Right atrium auricular region (tissue), 2 donors: ENCODE measurements at places on chromosomes 1 and 21. TPM values are rescaled to one million over a fixed set of nuclear protein-coding genes. Genes with fewer than 3 reads are reported as not detected.

The AHCYL1 gene
- total RNA-seq, result 36.9 TPM

- no peaks in the 10 kb centered on the region for H3K27me3 ChIP-seq
- peak overlapping the region; percentile 87 for H3K27ac ChIP-seq
Observed at GRCh38 chr1:62070384-62071011, 124.2 kb upstream of the L1TD1 start.

The CCDC27 gene
- total RNA-seq, result not detected

DNA sequence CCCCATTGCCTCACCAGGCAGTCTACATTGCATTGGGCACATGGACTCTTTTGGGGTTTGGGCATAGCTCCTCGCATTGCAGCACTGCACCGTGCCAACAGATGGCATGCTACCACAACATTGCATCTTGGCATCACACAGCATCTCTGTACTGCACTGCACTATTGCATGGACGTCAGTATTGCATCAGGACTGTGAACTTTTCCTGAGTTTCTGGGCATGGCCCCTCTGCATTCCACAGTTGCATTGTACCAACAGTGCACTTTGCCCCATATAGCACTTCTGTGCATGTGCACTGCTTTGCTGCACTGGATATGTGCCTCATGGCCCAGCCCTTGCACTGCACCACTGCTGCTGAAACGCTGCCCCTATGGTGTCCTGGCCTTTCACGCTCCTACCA, 9.6 kb downstream of the PTPRU start:
- no peak overlapping the region for H3K4me3 ChIP-seq
- no peaks in the 10 kb centered on the region for H3K36me3 ChIP-seq
- H3K27me3 ChIP-seq, result no peaks in the 10 kb centered on the region
- no peaks in the 10 kb centered on the region for H3K4me1 ChIP-seq
- DNase-seq, result no peak
- no peak overlapping the region for H3K27ac ChIP-seq

DNA sequence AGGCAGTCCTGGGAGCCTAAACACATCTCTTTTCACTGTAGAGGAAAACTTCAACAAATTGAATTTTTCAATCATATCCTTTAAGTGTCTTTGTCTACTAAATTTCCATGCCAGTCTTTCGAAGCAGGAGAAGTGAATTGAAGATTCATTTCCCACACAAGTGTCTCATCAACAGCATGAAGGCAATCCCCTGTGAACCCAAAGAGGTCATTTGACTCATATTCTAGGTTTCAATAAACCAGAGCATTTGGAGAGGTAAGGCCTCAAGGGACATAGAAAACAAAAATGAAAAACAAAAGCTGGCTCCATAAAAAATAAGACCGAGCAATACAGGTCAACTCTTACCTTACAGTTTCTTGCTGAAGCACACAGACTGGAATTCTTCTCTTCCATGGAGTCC, 94.1 kb upstream of the ATP1B1 start:
- no peaks in the 10 kb centered on the region for H3K4me1 ChIP-seq

DNA sequence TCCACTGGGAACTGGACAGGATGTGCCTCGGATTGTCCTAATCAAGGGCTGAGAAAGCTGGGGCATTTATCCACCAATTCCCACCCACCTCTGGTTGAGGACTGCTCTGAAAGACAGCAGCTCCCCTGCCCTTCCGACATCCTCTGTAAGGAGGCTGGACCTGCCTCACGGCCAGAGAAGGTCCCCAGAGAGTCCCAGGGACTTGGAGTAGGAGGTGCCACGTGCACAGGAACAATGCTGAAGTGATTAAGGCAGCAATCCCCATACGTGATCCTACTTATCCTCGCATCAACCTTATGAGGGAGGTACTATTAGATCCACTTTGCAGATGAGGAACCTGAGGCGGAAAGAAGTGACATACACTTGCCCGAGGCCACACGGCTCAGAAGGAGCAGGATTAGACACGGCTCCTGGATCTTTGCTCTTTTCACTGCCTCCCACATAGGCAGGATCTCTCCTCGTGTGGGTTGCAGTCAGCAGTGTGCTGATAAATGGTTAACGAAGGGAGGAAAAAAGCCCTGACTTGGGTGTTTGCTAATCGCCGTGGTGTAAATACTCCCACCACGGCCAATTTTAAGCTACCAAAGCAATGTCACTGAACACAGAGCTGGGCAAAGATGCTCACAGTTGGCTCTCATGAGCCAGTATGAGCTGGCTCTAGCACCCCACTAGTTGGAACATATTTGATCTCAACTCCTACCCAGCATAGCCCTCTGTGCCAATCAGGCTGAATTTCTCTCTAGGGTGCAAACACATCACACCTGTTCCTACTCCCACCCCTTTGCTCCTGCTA, 18.6 kb upstream of the LDLRAP1 start:
- no peak for DNase-seq
- no peaks in the 10 kb centered on the region for H3K36me3 ChIP-seq
- no peak overlapping the region for H3K4me3 ChIP-seq
- H3K4me1 ChIP-seq, result no peaks in the 10 kb centered on the region

GRCh38 chr1:74205266-74205665, 7.2 kb downstream of the FPGT start:
- H3K4me3 ChIP-seq, result no peak overlapping the region
- no peaks in the 10 kb centered on the region for H3K27me3 ChIP-seq
- no peak overlapping the region for H3K27ac ChIP-seq
- H3K4me1 ChIP-seq, result no peaks in the 10 kb centered on the region
- H3K36me3 ChIP-seq, result no peaks in the 10 kb centered on the region
- no peak for DNase-seq

DNA sequence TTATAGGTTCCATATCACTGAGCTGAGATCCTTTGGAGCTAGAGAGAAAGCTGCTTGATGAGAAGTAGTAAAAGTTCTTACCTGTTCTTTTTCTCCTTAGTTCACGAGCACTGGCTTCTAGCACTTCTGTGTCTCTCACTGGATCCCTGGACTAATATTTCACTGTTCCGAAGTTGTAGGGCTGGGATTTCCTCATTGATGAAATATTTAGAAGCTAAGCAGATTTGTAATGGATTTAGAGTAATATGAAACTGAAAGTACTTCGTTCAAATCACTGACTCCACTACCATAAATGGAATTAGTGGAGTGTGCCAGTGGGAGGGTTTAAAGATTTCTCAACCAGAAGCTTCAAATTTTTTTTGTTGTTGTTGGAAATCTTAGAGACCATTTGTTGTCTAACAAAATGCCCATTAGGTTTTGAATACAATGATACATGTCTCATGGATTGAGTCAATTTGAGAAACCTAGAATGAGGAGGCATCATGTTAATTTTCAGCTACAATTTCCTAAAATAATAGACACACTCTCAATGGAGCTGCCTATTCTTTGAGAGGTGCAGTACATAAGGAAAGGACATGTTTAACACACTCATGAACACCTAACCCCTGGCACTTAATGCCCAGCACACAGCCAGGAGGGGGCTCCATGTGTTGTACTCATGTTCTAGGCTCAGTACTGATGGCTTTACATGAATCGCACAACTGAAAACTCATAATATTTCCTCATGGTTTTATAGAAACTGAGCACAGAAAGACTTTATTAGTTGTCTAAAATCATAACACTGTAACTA, at the start of gene GBP1:
TSS of gene GBP1 (minus strand) at position 130 of the 790 bp plus-strand sequence. CDS start 1,974 bp downstream, outside the sequence.
- H3K27ac ChIP-seq, result peak within 1 kb of the TSS; percentile 84
- no peaks in the 10 kb centered on the region for H3K36me3 ChIP-seq
- H3K4me3 ChIP-seq, result peak within 1 kb of the TSS; percentile 52
- H3K27me3 ChIP-seq, result no peaks in the 10 kb centered on the region

The DNAJC28 gene
- 4.5 TPM for total RNA-seq

The COPA gene
- 134 TPM for total RNA-seq

DNA sequence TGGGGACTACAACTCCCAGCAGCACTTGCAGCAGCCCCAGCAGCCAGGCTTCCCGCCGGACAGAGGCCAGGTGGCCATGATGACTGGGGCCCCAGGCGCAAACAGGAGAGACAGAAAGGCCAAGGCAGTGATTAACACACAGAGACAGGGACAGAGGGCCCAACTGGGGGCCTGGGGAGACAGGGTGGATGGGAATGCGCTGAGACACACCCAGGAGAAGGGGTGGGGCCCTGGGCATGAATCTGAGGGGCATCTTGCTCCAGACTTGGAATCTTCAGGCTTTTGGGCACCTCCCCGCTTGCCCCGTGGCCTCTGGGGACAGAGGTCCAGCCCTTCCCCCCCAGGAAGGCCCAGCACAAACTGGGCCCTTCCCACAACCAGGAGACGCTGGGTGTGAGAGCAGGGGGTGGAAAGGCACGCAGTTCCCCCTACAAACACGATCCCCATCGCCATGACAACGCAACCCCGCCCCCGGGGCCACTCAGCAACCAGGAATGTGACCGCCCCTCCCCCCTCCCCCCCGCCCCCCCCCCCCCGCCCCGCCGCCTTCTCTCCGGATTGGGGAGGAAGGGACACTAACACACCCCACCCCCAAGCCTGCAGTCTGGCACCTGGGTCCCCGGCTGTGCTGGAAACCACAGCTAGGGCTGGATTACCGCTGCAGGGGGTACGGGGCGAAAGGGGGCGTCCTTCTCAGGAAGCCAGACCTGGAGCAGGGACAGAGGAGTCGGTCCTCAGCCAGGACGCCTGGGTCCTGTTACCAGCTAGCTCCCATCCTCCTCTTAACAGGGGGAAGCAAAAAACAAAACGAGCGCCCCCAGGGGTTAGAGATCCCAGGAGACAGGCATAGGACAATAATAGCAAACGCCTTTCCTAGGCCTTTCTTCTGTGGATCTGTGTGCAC, 4.5 kb downstream of the HDGF start:
- H3K36me3 ChIP-seq, result peaks cover 32% of the 10 kb centered on the region
- peaks cover 65% of the 10 kb centered on the region for H3K4me1 ChIP-seq
- DNase-seq, result peak; percentile 97
- H3K27ac ChIP-seq, result peak overlapping the region; percentile 96
- H3K4me3 ChIP-seq, result peak overlapping the region; percentile 94
- no peaks in the 10 kb centered on the region for H3K27me3 ChIP-seq

The MCOLN2 gene
- total RNA-seq, result not detected

The GPR25 gene
- total RNA-seq, result not detected

DNA sequence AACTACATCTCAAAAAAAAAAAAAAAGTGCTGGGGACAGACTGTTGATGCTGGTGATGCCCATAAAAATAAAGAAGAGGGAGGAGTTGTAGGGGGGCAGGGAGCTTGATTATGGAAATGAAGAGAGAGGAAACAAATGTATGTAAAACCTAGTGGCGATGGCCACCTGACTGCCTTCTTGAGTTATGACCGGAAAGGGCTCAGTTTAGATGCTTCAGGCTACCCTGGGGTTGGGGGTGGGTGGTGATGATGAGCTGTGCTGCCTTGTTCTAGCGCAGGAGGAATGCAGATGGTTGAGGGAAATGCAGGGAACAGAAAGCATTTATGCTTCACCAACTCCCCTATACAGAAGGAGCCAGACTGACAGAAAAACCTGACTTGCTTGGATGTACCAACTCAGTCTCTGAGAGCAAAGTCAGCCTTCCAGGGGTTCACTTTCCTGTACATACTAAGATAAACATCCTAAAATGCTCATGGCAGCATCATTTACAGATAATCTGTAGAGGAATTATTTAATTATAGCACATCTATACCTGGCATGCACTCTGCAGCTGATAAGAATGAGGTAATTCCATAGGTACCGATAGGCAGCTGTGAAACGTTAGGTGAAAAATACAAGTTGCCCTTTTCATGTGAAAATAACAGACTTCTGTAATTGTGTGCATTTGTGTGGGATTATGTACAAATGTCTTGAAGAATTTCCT, 8.0 kb upstream of the BCAR3 start:
- no peaks in the 10 kb centered on the region for H3K36me3 ChIP-seq
- no peak for DNase-seq
- no peaks in the 10 kb centered on the region for H3K4me1 ChIP-seq

The OR2L3 gene
- total RNA-seq, result not detected

The SPRR5 gene
- total RNA-seq, result not detected

The LEFTY2 gene
- 0.90 TPM for total RNA-seq

- H3K27ac ChIP-seq, result no peak overlapping the region
- no peaks in the 10 kb centered on the region for H3K4me1 ChIP-seq
- no peaks in the 10 kb centered on the region for H3K27me3 ChIP-seq
- no peaks in the 10 kb centered on the region for H3K36me3 ChIP-seq
Observed at GRCh38 chr1:107389410-107390396, 248.9 kb downstream of the NTNG1 start.

The ANKRD65 gene
- 2.2 TPM for total RNA-seq

DNA sequence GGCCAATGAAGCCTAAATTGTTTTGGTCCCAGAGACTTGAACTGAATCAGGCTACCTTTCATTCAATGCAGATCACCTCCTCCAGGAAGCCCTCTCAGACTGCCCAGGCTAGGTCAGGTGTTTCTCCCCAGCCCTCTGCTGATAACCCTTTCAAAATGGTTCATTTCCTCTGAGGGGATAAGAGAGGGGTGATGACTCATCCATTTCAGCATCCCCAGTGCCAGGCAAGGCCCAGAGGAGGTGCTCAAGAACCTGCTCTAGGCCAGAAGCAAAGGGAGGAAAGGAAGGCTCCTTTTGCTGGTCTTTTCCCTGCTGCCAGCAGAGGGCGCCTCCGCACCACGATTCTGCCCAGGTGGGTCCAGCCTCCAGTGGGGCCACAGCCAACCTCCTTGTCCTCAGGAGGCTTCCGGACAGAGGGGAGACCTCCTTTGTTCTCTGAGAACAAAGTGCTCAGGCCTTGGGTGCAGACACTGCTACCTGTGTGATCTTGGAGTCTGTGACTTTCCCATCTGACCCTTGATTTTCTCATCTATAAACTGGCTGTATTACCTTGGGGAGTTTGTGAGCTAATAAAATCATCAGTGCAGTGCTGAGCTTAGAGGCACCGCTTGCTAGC, 45.3 kb upstream of the ARHGEF10L start:
- H3K4me3 ChIP-seq, result no peak overlapping the region
- no peaks in the 10 kb centered on the region for H3K4me1 ChIP-seq
- H3K27me3 ChIP-seq, result no peaks in the 10 kb centered on the region
- H3K36me3 ChIP-seq, result no peaks in the 10 kb centered on the region

The PRKACB gene
- total RNA-seq, result 35.0 TPM

The CEP104 gene
- 25.9 TPM for total RNA-seq

DNA sequence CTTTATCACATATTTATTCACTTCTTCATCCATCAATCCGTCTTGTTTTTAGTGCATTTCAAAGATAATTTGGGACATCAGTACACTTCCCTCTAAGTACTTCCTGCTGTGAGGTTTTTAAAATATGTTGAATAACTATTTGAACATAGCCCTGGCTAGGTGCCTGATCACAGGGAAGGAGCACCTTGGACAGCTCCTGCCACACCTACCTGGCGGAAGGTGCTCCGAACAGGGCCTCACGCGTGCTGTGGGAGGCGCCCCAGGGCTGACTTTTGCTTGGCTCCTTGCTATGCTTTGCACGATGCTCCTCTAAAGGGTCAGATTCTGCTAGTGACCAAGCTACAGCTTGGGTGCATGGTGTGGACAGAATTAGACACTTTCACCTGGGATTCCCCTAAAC, 4.9 kb upstream of the ATXN7L2 start:
- H3K36me3 ChIP-seq, result no peaks in the 10 kb centered on the region
- H3K4me1 ChIP-seq, result peaks cover 18% of the 10 kb centered on the region
- no peak for DNase-seq

GRCh38 chr21:30769724-30770431, 14.7 kb upstream of the KRTAP21-1 start:
- no peak overlapping the region for H3K4me3 ChIP-seq
- H3K27me3 ChIP-seq, result no peaks in the 10 kb centered on the region
- H3K36me3 ChIP-seq, result no peaks in the 10 kb centered on the region
